ENCODE measurements at places on chromosomes 11 and 22. TPM values are rescaled to one million over a fixed set of nuclear protein-coding genes. Genes with fewer than 3 reads are reported as not detected.

CLMP gene
- total RNA-seq, result 0.14 TPM

- peak; percentile 7 for DNase-seq
These were observed 489 bp downstream of the RNF214 start for GRCh38 chr11:117232911-117233409.

DNA sequence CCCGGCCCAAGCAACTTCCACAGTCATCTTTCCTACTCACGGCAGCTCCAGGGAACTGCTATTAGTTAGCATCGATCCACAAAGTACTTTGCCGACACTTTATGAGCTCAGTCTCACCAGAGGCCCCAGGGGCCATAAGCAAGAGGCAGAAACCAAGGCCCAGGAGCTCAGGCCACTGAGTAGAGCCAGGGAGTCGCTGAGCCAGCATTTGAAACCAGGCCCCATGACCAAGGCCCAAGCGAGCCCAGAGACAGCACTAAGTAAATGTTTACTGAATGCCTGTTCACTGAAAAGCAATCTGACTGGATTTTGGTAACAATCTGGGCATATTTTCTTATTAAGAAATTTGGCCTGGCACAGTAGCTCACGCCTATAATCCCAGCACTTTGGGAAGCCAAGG, 43.3 kb downstream of the ARRB1 start:
- no peak for DNase-seq

DNA sequence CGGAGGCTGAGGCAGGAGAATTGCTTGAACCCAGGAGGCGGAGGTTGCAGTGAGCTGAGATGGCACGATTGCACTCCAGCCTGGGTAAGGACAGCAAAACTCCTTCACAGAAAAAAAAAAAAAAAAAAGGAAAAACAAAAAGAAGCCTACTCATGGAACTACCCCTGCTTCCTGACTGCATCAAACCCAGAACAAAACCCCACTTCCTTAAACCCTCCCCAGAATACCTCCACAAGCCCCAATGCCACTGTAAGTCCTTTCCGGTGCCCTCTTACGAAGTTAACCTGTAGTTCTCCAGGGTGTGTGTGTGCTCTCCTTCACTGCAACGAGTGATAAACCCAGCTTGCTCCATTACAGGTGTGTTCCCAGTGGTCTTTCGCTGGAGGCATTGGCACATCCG, 8.6 kb upstream of the TOLLIP start:
- no peak for DNase-seq

DNA sequence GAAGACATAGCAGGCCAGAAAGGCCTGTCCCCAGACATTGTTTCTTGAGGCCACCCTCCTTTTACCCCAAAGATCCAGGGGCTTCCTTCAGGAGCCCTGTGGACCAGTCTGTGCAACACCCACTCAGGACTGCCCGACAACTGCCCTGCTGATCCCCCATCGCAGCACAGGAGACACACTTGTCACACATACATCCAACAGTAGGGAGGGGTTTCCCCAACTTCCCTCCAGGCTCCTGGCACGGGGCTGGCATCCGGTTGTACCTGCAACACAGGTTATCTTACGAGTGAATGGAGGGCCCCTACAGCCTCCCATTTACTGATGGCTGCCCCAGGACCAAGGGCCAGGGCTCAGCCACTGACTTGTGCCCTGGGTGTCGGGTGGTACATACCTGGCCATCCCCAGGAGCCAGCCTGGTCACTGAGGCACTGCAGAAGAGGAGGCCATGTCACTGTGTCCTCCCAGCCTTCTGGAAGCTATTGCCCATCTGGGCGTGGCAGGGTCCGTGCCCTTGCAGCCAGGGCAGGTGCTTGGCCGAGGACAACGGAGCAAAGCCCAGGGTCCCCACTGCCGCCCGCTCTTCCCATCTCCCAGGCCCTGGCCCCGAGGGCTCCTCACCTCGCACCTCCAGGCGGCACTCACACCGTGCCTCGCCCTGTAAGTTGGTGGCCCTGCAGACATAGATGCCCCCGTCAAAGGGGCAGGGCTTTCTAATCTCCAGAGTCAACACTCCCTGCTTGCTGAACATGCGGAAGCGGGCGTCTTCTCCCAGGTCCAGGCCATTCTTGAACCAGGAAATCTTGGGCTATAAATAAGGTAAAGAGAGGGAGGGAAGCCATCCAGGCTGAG, 20.8 kb downstream of the MYBPC3 start:
- DNase-seq, result no peak

DNA sequence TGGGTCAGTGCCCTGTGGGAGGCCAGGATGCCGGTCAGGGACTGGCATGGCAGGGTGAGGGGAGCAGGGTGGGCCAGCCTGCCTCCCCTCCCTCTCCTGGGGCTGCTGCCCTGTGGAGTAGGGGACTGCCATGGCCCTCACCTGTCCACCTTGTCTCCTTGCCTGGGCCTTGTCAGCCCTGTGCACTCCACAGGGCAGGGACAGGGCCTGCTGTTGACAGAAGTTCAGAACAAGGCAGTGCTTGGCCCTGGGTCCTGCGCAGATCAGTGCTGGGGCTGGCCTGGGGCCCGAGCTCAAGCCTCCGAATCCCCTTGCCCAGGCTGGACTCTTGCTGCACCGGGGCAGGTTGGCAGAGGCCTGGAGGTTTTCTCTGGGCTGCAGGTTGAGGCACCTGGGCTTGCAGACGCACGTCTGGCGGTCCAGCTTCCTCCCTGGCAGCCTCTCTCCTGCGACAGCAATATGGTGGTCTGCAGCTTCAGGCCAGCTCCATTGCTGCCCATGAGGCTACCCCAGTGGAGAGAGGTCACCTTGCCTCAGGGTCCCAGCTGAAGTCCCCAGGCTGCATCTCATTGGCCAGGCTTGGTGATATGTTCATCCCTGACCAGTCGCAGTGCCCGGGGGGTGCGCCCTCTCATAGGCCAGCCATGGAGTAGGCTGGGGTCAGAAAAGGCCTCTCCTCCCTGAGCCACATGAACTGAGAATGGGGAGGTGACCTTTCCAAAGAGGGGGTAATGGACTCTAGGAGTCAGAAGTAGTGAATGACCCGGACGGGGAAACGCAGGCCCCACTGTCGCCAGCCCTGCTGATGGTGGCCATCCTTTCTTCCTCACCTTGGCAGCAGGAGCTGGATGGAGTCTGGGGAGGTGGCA, 21.5 kb upstream of the CHKA start:
- no peak for DNase-seq

RBFOX2 gene
- total RNA-seq, result 4.3 TPM

DNA sequence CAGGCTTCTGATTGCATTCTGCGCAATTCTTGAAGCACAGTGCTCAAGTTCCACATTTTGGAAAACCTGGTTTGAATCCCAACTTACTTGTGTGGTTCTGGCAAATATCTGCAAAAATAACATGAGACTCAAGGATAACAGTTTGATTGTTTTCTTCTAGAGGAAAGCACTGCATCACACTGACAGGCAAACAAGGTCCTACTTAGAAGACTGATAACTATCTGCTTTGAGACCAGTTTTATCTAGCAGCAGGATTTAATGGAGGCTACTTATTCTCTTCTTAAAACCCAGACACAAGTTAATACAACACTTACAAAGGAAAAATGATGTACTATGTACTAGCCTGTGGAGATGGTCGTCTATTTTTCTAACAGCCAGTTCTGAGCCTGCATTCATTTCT, 41.4 kb downstream of the RIC3 start:
- DNase-seq, result no peak

PAFAH1B2 gene
- total RNA-seq, result 44.3 TPM

GRCh38 chr11:16924826-16925560, 89.2 kb downstream of the PLEKHA7 start:
- no peak for DNase-seq

GRCh38 chr22:38753948-38754750, 1.6 kb downstream of the SUN2 start:
- DNase-seq, result peak; percentile 52

DNA sequence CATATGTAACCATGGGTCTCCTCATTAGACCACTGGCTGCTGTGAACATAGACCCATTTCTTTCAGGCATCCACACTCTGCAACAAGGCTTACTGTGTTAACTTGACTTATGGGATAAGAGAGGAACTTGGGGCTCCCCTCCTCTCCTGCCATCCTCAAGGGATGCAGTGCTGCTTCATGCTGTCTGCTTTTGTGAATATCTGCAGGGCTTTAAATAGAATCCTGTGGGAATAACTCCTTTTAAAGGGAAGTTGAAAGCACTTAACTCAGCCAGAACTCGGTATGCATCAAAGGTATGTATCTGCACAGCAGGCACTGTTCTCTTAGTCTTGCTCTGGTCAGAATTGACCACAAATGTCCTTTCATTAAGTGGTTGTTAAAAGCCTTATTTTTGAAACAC, 222.5 kb upstream of the KIRREL3 start:
- no peak for DNase-seq

OR10AG1 gene
- total RNA-seq, result not detected

- no peak for DNase-seq
These were observed 1.8 kb upstream of the APOL3 start for GRCh38 chr22:36162127-36163034.

FAM181B gene
- not detected for total RNA-seq

OR6T1 gene
- not detected for total RNA-seq

GRCh38 chr22:37607935-37608476, 628 bp upstream of the GGA1 start:
- no peak for DNase-seq

- DNase-seq, result peak; percentile 46
These were observed 1.6 kb upstream of the HORMAD2 start for GRCh38 chr22:30078320-30079311.

DNA sequence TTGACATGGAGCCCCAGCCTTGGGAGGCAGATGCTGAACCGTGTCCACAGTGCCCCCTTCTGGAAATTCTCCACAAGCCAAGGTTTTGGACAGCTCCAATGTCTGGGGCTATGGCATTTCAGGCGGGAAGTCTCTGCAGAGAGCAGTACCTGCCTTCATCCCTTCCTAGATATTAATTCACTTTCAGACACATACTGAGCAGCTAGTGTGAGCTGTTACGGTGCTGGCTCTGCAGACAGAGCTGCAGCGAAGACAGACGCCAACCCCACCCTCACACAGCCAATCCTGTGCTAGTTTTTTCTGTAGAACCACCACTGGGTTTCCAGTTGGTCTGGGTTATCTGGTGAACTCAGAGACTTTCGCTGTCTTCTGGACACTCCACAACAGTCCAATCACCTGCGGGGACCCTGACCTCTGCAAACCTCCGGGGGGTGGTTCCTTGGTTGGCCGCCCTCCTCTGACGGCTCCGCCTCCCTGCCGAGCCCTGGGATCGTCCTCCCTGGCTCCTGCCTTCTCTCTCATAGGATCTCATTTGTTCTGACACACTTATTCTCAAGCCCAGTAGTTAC, 9.1 kb downstream of the LMF2 start:
- peak; percentile 86 for DNase-seq

GRCh38 chr11:134100171-134100570, 31.3 kb downstream of the JAM3 start:
- no peak for DNase-seq

GRCh38 chr11:125286486-125286885, 121.9 kb downstream of the PKNOX2 start:
- DNase-seq, result no peak

DRICH1 gene
- not detected for total RNA-seq

HOATZ gene
- total RNA-seq, result not detected

GRCh38 chr11:3902441-3902840, 47.0 kb downstream of the STIM1 start:
- DNase-seq, result no peak

GRCh38 chr11:106813806-106814205, 204.5 kb downstream of the GUCY1A2 start:
- DNase-seq, result no peak

DNA sequence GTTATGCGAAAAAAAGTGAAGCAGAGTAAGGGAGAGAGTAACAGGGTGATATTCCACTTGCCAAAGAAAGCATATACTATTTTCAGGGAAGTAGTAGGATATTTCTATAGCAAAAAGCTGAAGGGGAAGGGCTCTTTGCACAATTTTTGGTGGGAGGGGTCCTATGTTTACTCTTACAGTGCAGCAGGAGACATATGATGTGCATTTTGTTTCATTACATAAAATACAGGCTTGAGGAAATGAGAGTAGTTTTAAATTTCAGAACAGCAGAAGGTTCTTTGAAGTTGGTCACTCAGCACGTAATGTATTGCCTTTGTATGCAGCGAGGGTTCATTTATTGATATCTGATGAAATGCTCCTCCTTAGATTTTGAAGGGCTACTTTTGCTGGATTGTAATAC, 3.1 kb upstream of the PIK3IP1 start:
- DNase-seq, result no peak

DNA sequence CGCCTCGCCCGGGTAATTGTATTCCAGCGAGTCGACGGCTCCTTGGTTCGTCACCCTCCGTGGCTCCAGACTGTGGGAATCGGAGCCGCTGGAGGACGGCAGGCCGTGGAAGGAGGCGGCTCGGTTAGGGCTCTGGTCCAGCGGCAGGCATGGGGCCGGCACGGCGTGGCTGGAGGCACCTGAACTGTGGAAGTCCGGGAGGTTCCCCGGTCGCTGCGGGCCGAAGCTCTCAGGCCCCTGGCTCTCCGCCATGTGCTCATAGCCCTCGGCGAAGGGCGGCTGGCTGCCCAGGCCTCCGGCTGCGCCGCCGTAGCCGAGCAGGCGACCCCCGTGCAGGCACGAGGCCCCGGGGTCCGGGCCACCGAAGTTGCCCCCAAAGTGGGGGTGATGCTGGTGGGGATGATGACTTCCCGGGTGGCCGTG, 1.7 kb downstream of the MN1 start:
- DNase-seq, result no peak

PLAAT3 gene
- 3.5 TPM for total RNA-seq

SYT12 gene
- not detected for total RNA-seq

DNA sequence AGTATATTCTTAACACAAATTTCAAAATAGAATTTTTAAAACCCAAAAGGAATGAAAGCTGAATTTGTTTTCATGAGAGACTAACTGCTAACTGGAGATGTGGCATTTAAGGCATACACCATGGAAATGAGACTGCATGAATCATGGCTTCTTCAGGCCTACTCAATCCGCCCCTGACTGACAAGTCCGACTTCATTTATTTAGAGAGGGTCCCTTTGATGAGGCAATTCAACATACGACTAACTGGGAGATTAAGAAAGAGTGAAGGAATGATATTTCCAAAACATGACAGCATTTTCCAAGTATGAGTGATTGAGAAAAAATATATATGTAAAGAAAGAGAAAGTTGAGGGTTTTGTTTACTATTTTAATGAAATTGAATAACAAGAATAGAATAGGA, 720.1 kb downstream of the DLG2 start:
- no peak for DNase-seq

TEX54 gene
- not detected for total RNA-seq

GRCh38 chr22:49856343-49856742, 2.7 kb downstream of the ZBED4 start:
- DNase-seq, result no peak

All from activated naive CD4-positive, alpha-beta T cell treated with anti-CD3 and anti-CD28 coated beads for 36 hours (primary cell).